Smooth muscle cell of the brain vasculature (primary cell): ENCODE measurements at places on chromosomes 1 and 21.

DNA sequence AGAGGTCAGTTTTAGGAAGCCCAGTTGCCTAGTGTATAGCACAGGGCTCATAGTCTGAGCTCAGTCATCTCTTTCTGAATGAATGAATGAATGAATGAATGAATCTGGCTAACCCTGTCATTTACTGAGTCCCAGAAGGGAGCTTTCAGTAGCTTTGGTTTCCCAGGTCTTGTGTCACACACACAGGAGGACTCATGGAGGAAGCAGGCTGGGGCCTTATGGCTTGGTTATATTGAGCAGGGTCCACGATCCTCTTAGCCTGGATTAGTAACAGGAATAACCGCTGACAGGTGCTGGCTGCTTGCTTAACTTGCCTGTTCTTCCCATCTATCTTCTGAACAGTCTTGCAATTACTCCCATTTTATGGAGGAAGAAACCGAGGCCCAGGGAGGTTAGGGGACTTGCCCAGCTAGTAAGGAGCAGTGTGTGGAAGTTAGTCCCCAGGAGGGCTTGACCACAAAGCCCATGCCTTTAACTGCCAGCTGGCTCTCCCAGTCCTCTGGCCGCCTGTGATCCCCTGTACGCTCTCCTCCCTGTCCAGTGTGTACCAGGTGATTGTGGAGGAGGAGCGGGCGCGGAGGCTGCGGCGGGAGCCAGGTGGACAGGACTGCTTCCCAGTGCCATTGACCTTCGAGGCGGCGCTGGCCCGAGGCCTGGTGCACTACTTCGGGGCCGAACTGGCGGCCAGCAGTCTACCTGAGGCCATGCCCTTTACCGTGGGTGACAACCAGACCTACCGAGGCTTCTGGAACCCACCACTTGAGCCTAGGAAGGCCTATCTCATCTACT, 46.0 kb downstream of the PTPRU start:
- no peak for DNase-seq

- DNase-seq, result peak; percentile 82
These were observed 61.1 kb downstream of the TOMM20 start for GRCh38 chr1:235067396-235068157.

DNA sequence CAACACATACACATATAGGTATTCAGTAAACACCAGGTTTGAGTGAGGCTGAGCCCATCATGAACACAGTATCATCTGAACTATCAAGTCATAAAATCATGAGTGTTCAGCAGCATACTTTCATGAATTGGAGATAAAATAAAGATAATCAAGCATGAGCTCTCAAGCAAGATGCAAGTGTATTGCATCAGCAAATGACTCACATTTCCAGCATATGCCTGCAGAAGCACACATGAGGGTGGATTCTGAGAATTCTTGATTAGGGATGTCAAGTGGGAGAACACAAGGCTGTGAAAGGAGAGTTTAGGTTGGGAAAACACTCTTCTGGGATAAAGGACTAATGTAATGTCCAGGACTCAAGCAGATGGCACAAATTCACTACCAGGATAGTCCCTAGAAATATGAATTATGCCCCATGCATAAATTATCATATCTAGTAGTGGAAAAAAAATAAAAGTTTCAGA, 299.2 kb downstream of the SRGAP2C start:
- no peak for DNase-seq

DNA sequence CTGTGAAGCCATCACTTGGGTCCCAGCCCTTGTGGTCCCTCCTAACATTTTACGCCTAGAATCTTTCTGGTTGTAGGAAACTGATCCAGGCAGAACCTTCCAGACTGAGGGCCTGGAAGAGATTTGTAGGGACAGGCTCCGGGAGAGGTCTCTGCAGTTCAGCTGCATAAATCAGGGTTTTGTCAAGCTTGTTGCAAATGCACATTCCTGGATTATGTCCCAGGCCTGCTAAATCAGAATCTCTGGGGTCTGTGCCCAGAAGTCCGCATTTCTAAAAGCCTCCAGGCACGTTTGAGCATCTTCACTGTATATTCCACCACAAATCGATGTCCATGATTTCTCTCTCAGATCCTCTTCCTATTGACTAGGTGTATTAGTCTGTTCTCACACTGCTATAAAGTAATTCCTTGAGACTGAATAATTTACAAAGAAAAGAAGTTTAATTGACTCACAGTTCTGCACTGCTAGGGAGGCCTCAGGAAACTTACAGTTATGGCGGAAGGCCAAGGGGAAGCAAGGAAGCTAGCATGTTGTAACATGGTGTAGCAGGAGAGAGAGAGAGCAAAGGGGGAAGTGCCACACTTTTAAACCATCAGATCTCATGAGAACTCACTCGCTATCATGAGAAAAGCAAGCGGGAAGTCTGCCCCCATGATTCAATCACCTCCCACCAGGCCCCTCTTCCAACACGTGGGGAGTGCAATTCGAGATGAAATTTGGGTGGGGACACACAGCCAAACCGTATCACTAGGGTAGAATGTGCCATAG, 1.2 kb upstream of the FHAD1 start:
- no peak for DNase-seq

- no peak for DNase-seq
These were observed 151.7 kb downstream of the HLX start for GRCh38 chr1:221030990-221031389.

DNA sequence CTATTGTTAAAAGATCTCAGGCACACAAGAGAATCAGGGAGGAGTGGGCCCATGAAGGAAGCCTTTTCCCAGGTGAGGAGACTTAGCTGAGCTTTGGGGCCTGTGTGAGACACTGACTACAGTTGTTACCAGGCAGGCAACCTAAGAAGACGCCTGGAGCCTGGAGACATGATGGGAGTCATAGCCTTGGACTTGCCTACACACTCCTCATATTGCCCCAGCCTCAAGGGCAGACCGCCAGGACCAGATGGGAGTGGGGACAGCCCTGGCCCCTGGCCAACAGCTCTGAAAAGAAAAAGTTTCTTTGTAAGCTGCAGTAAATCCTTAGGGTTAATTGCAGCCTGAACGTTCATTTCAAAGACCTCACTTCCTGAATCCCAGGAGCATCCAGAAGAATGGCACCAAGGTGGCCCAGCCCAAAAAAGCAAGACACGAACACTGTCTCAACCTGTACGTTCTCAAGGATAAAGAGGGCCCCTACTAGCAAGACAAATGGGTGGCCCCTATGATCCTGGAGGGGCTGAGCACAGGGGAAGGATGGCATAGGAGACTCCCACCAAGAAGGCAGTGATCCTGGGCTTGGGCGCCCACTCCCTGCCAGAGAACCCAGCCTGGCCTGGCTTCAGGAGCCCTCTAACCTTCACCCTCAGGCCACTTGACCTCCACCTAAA, 33.2 kb upstream of the BTG2 start:
- no peak for DNase-seq

- DNase-seq, result no peak
These were observed 102.4 kb downstream of the FMN2 start for GRCh38 chr1:240194120-240194519.

DNA sequence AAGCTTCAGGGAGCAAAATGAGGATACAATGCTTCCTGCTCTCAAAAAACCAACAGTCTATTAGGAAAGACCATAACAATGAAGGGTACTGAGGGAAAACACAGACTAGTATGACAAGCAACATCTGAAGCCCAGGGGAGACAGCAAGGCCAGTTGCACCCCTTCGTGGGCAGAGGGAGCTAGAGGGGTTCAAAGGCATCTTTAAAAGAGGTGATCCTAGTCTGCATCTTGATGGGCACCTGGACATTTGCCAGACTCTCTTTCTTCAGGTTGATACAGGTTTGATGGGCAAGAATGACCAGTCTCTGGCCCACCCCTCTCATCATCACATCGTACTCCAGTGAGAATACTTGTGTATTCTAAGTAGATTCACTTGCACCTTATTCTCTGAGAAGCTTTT, 177.7 kb downstream of the VAV3 start:
- no peak for DNase-seq

- no peak for DNase-seq
These were observed 73.6 kb upstream of the SLC25A33 start for GRCh38 chr1:9465640-9466039.

GRCh38 chr1:194975913-194976312, 1632.3 kb downstream of the KCNT2 start:
- DNase-seq, result no peak

DNA sequence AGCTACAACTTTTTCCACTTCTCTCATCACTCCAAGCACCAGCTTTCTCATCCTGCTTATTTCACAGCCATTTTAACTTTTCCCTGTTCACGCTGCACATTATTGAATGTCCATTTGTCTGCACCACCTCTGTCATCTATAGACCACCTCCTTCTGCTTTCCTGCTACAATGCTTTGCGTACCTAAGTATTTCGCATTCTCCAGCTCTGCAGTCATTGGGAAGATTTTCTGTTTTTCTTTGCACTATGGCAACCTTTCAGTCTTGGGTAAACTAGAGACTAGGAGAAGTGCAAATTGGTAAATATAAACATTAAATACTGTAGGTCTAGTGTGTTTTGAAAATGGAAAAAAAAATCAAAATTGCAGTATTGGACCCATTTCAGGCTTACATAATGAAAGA, 835 bp downstream of the CCDC30 start:
- DNase-seq, result no peak

GRCh38 chr1:58796416-58796815, 12.6 kb upstream of the JUN start:
- no peak for DNase-seq

GRCh38 chr1:171213559-171214454, 28.7 kb downstream of the FMO2 start:
- no peak for DNase-seq

DNA sequence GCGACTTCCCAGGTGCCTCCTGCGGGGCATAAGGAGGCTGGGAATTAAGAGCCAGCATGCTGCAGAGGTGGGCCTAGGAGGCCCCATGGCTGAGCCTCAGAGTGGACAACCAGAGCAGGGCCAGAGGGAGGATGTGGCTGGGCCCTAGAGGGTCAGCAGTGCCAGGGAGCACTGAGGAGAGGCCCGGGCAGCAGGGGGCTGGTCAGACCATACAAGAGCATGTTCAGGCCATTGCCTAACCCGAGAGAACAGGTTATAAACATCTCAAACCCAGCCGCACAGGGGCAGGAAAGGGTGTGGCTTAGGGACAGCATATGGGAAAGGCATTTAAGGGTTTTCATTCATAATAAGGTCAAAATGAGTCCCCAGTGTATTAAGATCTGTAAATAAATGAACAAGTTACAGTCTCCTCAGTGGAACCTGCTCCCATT, 51.1 kb downstream of the IER5 start:
- DNase-seq, result no peak

- no peak for DNase-seq
These were observed 3.7 kb upstream of the ID3 start for GRCh38 chr1:23563003-23563402.

- no peak for DNase-seq
These were observed 2.2 kb upstream of the EIF2B3 start for GRCh38 chr1:44988531-44989156.

GRCh38 chr1:164137273-164137925, 421.6 kb upstream of the PBX1 start:
- no peak for DNase-seq

DNA sequence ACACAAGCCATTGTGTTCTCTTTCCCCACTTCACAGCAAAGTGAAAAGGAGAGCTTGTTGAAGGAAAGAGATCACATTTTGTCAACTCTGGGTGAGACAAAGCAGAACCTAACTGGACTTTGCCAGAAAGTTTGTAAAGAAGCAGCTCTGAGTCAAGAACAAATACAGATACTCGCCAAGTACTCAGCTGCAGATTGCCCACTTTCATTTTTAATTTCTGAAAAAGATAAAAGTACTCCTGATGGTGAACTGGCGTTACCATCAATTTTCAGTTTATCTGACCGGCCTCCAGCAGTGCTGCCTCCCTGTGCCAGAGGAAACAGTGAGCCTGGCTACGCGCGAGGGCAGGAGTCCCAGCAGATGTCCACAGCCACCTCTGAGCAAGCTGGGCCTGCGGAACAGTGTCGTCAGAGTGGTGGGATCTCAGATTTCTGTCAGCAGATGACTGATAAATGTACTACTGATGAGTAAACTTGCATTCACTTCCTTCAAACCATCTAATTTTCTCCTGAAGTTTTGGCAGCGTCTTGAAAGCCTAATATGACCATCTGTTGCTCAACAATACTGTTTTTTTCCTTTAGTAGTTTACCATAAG, 43.7 kb downstream of the BACH1 start:
- peak; percentile 91 for DNase-seq

- no peak for DNase-seq
These were observed 17.7 kb upstream of the A3GALT2 start for GRCh38 chr1:33338440-33339211.

DNA sequence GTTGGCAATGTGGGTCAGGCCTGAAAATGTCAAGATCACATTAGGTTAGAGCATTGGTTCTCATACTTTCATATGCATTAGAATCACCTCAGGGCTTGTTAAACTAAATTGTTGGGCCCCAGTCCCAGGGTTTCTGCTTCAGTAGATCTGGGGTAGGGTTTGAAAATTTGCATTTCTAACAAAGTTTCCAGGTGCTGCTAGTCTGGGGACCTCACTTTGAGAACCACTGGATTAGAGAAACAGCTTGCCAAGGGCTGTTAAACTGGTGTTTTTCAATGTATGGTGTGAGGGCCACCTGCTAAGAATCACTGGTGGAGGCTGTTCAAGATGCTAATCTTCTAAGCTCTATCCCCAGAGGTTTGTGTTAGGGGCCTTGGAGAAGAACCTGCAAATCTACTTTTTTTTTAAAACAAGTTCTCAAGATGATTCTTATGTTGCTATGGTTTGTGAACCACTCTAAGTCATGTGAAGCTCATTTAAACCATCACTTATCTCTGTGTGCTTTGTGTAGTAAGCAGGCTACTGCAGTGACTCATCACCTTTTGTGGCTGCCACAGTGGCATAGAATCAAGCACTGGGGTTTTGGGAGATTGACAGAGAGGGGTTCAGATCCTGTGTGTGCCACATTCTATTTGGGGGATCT, 152.2 kb downstream of the S1PR1 start:
- no peak for DNase-seq

- peak; percentile 99 for DNase-seq
These were observed 21.3 kb upstream of the A3GALT2 start for GRCh38 chr1:33342041-33342723.

GRCh38 chr1:1554926-1555915, 14.8 kb upstream of the TMEM240 start:
- DNase-seq, result no peak

GRCh38 chr1:205917466-205918238, 25.6 kb downstream of the SLC26A9 start:
- no peak for DNase-seq
